ENCODE measurements at places on chromosomes 4 and X. TPM values are rescaled to one million over a fixed set of nuclear protein-coding genes. Genes with fewer than 3 reads are reported as not detected.

DNA sequence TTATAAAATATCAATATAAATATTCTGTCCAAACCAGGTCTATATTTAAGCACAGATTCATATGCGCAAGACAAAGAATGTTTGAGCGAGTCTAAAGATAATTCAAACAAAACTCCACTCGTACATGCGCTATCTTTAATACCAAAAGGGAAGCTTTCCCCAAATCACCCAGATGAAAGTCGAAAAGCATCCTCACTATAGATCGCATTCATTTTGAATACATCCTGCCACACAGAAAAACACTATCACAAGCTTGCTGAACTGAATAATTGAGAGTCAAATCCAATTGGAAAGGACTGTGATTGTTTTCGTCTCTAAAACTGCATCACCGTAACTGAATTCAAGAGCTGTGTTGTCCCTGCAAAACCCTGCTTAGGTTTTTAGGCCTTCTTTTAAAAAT, 685 bp downstream of the TASL start:
- DNase-seq: no peak

DNA sequence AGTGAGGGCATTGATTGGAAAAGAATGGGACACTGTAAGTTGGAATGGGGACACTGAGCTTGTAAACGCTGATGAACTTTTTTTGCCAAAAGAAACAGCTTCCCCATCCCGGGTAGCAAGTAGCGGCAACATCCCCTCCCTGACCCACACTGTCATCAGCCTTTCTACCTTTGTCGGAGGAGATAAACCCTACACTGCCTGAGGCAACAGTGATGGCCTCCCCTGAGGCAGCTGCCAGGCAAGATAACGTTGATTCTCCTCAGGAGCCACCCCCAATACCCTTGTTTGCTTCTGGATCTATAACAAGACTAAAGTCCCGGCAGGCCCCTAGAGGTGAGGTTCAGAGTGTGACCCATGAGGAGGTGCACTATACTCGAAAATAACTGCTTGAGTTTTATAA, 10.3 kb upstream of the RAB33B start:
- DNase-seq: no peak

DNA sequence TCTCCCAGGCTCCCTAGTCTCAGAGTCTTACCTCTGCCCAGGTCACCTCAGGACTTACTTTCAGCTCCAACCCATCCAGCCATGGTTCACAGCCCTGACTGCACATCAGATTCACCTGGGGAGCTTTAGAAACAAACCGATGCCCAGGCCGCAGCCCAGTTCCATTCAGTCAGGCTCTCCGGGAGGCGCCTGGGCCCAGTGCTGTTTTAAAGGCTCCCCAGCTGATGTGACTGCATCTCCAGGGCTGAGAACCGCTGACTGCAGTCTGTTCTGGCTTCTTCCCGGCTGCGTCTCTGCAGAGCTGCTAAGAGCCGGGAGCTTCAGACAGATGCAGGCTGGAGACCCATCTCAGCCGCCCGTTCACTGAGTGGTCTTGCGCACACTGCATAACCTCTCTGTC, 44.4 kb upstream of the LGI2 start:
- no peak for DNase-seq

LRIT3 gene
- 0.09 TPM for total RNA-seq

DNA sequence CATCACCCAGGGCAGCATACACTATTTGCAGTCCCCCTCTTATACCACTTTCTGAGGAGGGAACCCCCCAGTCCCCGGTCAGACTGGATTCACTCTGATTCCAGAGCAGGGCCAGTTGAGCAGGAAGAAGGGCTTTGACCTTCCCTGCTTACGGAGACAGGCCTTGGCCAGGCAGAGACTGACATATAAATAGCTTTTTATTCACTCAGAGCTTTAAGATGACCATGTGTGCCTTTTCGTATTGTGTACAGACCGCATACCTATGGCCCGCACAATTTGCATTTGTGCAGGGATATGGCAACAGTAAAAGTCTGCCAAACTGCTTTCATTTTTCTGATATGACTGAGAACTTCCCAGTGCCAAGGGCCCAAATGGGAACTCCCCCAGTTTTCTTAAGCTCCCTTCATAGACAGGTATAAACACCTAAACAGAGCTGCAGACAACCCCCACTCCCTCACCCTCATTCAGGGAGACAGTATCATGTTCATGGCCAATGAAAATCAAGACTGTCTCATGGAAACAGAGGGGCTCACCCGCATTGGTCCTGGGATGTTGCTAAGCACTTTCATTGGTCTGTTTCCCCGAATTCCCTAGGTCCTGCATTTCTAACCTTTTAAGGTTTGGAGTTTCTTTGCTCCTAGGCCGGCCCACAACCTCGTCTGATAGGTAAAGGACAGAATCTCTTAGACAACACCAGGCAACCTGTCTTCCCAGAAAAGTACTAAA, 86.0 kb downstream of the RTL5 start:
- DNase-seq: no peak

- no peak for DNase-seq
These were observed 109.3 kb downstream of the MGST2 start for GRCh38 chr4:139774759-139775487.

DNA sequence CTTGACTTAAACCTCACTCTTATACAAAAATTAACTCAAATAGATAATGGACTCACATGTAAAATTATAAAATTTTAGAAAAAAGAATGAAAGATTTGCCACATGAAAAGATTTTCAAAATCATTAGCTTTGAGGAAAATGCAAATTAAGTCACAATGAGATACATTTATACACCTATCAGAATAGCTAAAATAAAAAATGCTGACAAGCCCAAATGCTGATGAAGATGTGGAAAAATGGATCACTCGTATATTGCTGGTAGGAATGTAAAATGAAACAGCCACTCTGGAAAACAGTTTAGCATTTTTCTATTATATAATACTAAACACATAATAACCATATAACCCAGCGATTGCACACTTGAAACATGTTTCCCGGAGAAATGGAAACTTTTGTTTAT, 316.2 kb downstream of the ANKRD50 start:
- DNase-seq: no peak

- DNase-seq: no peak
These were observed 23.5 kb downstream of the NLGN3 start for GRCh38 chrX:71168134-71168533.

- DNase-seq: peak; percentile 25
These were observed 126.8 kb downstream of the KLHL8 start for GRCh38 chr4:87093443-87094123.
